Cerebellum (tissue), 4 donors: ENCODE measurements at places on chromosomes 6 and 20. TPM values are rescaled to one million over a fixed set of nuclear protein-coding genes. Genes with fewer than 3 reads are reported as not detected.

Gene CAP2
- 13.8 TPM for total RNA-seq

Gene PTCRA
- not detected for total RNA-seq

Gene GPR6
- 0.27 TPM for total RNA-seq

Gene KIFC1
- 12.3 TPM for total RNA-seq

Gene NKAIN4
- 35.0 TPM for total RNA-seq

Gene DEF6
- total RNA-seq, result 1.5 TPM

Gene THEMIS
- 0.09 TPM for total RNA-seq

Gene SLC9A8
- total RNA-seq, result 8.7 TPM

Gene GPX5
- total RNA-seq, result not detected

GRCh38 chr6:157706883-157707282 lies 116.2 kb upstream of the SNX9 start:
- no peak for DNase-seq

DNA sequence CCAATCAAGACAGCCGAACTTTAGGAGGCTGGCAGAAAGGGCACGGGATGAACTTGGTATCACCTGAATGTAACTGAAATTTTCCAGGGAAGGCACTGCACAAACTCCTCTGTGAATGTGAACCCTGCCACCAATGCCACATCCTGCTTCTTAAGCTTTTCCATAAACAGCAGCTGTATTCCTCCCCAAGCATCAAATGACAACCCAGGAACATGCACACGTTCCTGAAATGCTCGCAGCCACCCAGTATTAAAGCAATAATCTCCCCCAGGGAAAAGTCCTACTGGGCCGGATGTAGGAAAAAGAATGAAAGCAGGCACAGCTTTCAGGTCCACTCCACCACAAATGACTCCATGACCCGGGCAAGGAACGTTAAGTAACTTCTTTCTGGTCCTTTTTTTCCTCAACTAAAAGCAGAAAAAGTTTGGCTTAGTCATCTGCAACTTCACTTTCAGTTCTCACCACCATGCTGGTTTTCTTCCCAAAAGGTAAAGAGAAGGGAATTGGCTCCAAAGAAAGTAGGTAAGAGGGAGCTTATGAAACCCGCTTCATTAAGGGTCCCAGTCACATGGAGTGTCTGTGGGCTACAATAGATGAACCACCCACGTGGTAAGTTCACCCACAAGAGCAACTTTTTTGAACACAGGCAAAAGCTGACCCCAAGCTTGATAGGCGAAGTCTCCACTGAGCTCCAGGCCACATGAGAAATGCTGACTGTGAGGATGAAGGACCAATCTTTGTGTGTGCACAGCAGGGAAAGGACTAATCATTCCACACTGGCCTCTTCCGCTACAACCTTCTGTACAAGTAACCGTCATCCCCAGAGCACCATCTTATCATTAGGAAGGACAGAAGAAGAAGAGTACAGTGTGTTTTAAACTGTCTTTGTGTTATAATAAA lies 90.1 kb downstream of the HIVEP2 start:
- no peak for DNase-seq

GRCh38 chr20:6732001-6732447 lies 35.5 kb upstream of the BMP2 start:
- no peak for DNase-seq

DNA sequence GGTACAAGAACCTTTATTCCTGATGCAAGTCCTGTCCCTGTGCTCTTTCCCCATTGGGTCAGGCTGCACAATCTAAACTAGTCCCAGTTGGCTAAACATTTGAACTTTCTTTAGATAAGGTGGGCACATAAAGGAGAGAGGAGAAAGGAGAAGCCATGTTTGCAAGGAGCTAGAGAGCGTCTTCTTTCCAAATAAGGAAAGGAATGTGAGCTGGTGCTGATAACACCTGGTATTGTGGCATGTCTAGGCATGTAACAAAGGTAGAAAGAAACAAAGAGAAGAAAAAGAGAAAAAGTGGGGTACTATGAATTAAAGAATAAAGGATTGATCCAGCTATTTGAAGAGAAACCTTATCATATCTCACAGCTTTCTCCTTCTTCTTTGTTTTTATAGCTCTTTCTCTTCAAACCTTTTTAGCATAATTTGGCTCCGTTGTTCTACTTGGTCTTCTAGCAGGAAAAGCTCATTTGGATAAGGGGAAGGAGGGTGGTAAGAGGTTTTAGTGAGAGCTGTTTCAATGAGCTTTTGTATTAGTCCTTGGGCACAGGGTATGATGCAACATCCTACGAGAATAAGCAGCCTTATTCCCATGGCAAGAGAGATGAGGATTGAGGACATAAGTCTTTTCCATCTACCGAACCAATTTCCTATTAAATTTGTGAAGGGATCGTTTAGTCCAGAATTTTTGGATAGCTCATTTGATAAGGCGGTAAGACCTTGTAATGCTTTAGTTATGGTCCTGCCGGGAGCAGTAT lies 415.5 kb upstream of the MAN1A1 start:
- DNase-seq, result no peak

DNA sequence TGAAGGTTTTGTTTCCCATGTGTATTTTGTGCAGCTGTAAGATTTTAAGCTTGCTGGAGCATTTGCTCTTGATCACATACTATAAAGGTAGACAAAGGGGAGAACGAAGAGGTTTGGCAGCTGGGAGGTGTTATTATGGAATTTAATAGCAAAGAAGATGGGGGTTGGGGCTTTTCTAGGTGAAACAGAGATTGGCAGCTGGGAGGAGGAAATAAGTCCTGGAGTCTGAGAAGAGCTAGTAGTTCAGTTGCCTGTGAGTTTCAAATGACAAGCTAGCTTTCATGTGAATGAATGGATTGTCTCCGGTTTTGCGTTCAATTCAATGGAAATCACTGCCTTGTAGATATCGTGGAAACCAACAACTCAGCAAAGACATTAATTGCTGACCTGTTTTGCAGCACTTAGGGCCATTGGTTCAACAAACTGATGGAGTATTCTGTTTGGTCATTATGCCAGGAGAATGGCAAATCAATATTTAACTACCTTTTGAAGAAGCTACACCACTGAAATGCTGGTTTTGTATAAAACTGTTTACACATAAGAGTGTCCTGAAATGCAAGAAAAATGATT lies 38.1 kb upstream of the FLRT3 start:
- no peak for DNase-seq

GRCh38 chr6:3748208-3749066 lies 3.1 kb downstream of the PXDC1 start:
- DNase-seq, result no peak

DNA sequence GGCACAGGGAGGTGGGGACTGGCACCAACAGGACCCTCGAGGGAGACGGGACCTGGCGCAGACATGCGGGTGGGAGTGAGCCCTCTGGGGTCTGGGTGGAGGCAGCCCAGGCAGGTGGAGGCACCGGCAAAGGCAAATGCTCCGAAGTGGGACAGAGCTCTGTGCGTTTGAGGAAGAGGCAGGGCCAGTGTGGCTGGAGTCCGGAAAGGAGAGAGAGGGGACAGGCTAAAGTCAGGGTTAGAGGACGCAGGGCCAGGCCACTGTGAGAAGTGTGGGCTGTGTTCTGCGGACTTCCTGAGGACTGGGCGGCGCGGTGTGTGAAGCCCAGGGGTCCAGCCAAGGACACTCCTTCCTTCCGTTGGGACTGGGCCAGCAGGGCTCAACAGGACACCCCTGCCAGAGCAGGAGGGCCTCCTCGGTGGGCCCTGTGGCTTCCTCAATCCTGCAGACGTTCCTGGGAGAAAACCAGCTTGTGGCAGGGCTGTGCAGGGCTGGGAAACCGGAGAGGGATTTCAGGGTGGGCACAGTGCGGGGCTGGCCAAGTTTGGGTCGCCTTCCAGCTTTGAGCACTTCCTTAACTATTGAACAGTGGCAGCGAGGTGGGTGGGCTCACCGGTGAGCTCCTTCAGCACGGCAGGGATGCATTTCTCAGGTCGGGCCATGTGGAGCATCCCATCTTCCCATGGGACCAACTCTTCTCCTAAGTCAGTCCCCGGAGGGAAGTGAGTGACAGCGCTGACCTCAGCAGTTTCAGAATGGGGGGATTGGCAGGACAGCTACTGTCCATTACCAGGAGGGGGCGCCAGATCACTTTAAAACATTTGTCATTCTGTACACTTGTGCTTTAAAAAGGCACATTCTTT lies 22.5 kb downstream of the MOCS3 start:
- DNase-seq, result peak; percentile 62

DNA sequence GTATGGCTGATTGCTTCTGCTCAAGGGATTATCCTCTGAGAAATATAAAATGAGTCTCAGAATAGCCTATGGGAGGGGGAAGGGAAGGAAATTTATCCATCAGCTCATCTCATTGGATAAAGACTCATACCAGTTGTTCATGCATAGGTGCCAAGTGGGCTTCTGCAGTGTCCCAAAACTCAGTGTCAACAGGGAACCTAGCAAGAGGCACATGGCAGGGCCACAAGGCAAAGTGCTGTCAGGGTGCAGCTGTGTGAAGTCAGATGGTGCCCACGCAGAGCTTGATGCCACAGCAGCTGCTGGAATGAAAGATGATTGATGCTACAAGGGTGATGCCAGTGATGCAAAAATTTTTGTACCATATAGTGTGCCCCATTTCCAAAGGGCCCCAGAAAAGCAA lies 3.2 kb upstream of the CHD6 start:
- no peak for DNase-seq

DNA sequence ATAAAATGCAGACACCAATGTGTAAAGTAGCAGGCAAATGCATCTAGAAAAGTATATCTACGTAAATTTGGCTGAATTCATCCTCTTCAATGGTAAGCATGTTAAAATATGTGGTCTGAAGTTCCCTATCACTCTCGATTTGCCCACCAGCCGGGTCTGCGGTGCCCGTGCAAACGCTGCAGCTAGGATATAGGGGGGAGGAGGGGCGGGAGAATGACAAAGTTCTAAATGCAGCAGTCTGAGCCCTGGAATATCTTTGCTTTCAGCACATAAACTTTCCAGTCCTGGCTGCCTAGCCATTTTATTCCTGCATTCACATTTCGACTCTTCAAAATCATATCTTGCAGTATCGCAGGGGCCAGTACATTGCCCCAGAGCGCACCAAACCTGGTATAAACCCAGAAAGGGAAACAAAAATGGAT lies 708 bp downstream of the NRN1 start:
- DNase-seq, result peak; percentile 38

- DNase-seq, result no peak
These were observed 15.2 kb upstream of the GDAP1L1 start for GRCh38 chr20:44231713-44232468.

DNA sequence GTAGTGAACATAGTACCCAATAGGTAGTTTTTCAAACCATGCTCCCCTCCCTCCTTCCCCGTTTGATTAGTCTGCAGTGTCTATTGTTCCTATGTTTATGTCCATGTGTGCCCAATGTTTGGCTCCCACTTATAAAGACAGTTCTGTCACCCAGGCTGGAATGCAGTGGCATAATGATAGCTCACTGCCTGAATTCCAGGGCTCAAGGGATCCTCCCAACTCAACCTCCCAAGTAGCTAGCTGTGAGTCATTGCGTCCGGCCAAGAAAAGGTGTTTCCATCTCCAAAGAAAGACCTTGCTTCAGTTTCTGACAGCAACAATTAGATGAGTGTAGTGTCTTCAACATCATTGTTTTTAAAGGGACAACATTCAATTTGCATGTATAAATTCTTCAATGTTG lies 131.1 kb upstream of the CEP162 start:
- no peak for DNase-seq

- no peak for DNase-seq
These were observed 120.4 kb downstream of the SIM1 start for GRCh38 chr6:100344321-100344720.
